ENCODE measurements at places on chromosomes 4 and X. TPM values are rescaled to one million over a fixed set of nuclear protein-coding genes. Genes with fewer than 3 reads are reported as not detected.

The CSN1S1 gene
- total RNA-seq = not detected

The SSX4 gene
- not detected for total RNA-seq

The GATA1 gene
- total RNA-seq = not detected

The MAOB gene
- total RNA-seq = 103 TPM

The HS3ST1 gene
- total RNA-seq = 1.0 TPM

The ZNF157 gene
- 0.15 TPM for total RNA-seq

The SGMS2 gene
- total RNA-seq = 24.5 TPM

The MAOA gene
- 74.7 TPM for total RNA-seq

- DNase-seq = no peak
Measured at GRCh38 chr4:40333921-40334352, 1.2 kb upstream of the CHRNA9 start.

GRCh38 chr4:98891478-98892337, 37.2 kb downstream of the EIF4E start:
- no peak for DNase-seq

DNA sequence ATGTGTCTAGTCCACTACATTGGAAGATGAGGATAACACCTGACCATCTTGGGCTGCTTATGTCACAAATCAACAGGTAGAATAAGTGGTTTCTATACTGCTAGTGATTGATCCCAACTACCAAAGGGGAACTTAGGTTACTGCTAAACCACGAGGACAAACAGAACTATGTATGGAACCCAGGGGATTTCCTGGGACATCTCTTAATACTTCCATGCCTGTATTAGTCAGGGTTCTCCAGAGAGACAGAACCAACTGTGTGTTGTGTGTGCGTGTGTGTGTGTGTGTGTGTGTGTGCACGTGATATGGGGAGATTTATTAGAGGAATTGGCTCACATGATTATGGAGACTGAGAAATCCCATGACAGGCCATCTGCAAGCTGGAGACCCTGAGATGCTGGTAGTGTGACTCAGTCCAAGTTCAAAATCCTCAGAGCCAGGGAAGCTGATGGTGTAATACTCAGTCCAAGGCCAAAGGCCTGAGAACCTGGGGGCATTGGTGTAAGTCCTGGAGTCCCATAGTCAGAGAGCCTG, 16.2 kb upstream of the AFF1 start:
- no peak for DNase-seq

- DNase-seq = no peak
Measured at GRCh38 chr4:134905061-134905460, 703.5 kb upstream of the PABPC4L start.

GRCh38 chrX:134969726-134970125, 21.1 kb upstream of the SMIM10 start:
- no peak for DNase-seq

GRCh38 chr4:123667496-123667895, 270.9 kb downstream of the SPRY1 start:
- no peak for DNase-seq

- no peak for DNase-seq
Measured at GRCh38 chr4:8348071-8348470, 78.5 kb downstream of the HTRA3 start.

GRCh38 chrX:9383655-9384054, 81.2 kb upstream of the TBL1X start:
- no peak for DNase-seq

DNA sequence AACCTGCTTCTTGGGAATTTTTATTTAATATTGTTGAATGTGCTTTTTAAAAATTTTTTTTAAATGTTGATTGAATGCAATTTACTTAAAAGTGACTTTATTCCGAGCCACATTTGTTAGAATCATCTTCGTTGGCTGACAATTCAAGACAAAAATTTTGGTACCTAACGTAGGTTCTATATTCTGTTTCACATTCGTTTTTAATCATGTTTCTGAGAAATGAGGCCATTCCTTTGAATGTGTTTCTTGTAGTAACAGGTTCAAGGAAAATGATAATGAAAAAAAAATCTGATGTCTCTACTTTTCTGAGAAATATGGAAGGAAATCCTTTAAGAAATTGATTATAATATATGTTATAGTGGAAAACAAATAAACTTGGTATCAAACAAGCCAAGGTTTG, 92.3 kb upstream of the DCLK2 start:
- DNase-seq = no peak

DNA sequence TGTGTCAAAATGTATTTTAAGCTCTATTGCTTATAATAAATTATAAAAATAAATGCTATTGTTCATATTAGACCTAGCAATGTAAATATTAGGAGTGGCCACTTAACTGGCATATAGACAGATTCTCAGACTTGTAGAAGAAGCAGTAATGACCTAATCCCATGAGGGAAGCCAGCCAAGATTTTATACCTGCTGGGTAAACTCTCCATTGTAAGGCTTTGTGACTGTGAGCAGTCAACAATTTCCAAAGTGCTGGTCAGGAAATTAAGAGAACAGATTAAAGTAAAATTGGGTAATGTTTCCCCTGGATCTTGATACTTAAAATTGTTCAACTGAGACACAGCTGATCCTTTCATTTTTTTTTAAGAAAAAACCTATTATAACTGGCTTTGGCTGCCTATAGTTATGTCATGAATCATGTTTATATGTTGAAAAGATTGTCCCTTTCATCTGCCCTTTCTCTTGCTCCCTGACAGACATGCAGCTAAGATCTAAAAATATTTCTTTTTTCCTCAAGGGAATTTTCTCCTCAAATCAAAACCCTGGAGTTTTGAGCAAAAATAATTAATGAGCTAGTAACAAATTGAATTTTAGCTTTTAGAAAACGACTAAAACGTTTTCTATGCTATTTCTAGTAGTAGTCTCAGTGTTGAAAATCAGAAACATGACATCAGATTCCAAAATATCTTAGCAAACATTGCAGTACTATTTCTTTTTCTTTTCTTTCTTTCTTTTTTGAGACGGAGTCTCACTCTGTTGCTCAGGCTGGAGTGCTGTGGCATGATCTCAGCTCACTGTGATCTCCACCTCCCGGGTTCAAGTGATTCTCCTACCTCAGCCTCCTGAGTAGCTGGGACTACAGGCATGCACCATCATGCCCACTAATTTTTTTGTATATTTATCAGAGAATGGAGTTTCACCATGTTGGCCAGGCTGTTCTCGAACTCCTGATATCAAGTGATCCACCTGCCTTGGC, 77.9 kb downstream of the ADGRL3 start:
- no peak for DNase-seq

GRCh38 chr4:125787707-125788106, 473.0 kb downstream of the FAT4 start:
- DNase-seq = no peak

DNA sequence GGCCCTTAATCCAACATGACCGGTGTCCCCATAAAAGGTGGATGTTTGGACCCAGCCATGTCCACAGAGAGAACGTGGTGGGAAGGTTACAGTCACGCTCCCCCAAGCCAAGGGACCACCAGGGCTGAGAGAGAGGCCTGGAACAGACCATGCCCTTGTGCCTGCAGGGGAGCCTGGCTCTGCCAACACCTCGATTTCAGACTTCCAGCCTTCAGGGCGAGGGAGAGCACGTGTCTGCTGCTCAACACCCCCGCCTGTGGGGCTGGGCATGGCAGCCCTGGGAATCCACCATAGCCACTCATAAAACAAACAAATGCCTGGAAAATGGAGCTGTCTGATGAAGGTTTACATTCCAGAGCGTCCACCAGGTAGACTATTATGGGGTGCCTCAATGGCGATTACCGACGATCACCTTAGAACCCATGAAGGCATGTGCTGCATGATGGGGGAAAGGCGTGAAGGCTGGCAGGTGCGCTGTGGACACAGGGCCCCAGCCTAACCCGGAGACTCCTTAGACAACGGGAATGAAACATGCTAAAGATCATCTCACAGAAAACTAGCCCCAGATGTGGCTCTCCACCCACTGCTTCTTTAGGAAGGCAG, 42.3 kb upstream of the HMX1 start:
- no peak for DNase-seq

GRCh38 chrX:74464722-74465121, 43.4 kb downstream of the SLC16A2 start:
- no peak for DNase-seq

GRCh38 chr4:81457921-81458520, 13.7 kb downstream of the RASGEF1B start:
- no peak for DNase-seq

DNA sequence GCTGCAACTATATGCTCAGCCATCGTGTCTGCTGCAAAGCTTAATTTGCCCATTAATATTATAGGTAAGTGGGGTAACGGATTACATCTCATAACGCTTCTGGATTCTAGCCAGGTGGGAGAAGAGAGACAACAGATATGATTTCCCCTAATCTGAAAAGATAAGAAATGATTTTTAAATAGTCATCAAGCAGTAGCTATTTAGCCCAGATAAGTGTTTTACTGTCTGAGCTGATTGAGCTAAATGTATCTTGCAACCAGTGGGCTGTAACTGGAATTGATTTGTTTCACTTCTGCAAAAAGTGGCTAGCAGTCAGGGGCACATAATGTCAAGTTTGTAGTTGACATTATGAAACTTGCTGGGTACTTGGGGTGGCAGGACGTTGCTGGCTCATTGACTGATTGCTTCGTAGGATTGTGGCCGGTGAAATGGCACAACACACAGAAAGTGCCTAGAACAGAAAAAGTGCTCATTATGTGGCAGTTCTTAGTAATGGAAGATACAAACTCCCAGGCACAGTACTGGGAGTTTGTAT, 18.5 kb downstream of the LAP3 start:
- no peak for DNase-seq

GRCh38 chr4:98262431-98262830, 1.2 kb downstream of the RAP1GDS1 start:
- no peak for DNase-seq
